NCI-H510A treated with DMSO at 0.1 percent for 48 hours (cell line): ENCODE measurements at places on chromosomes 6 and 20.

DNA sequence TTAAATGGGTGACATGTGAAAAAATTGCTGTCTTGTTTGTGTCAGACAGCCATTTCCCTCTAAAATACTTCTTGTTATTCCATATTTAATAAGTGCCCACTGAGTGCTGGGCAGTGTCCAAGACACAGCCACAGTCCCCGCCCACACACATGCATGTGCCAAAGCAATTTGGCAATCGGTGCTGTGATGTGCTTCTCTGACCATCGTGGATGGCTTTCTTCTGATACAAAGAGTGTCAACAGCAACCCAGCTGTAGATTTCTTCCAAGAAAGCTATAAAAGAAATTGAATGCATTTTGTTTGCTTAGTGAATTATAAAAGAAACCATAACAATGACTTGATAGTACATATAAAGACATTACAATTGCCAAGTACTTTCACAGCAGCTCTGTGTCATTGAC lies 140.5 kb upstream of the ATXN1 start:
- no peak for DNase-seq

DNA sequence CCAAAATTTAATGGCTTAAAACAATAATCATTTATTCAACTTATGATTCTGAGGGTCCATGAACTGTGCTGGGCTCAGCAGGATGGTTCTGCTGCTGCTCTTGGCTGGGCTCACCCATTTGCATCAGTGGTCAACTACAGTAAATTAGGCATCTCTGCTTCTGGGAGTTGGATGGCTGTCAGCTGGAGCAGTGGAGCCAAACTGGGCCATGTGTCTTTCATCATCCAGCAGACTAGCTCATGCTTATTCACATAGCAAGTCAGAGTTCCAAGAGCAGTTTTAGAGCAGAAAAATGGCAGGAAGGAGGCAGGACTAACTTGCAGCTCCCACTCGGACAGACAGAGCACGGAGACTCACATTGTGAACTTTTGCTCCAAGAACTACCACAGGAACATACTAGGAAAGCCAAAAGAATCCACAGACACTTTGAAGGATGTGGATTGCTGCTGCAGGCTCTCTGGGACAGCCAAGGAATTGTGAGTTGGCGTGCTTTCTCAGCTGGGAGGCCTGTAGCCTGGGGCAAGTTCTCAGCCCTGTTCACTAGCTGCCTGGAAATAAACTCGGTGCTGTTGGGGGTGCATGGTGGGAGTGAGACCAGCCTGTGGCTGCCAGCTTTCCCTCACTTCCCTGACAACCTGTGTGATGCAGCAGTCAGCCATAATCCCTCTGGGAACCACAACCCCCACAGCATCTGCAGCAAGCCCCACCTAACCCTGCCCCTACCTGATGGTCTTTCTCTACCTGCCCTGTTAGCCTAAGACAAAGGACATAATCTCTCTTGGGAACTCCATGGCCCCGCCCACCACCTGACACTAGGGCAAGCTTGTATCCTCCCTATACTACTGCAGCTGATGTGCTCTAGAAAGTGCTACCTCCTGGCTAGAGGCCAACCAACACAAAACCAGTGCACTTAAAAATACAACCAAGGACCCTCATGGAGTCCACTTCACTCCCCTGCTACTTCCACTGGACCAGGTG lies 129.0 kb downstream of the JPH2 start:
- peak; percentile 91 for DNase-seq

- no peak for DNase-seq
These were observed 15.6 kb downstream of the TGM6 start for GRCh38 chr20:2396241-2396814.

DNA sequence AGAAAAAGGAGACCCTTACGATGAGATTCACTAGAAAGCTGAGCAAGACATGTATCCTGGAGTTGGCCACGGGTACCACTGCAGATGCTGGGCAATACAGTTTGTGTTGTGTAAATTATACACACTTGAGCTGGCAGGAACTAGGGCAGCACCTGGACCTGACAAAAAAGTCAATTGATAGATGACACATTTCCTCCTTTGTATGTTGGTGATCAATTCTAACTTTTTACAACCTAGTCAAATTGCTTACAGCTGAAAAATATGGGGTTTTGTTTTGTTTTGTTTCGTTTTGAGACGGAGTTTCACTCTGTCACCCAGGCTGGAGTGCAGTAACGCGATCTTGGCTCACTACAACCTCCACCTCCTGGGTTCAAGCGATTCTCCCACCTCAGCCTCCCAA lies 108.9 kb downstream of the UST start:
- no peak for DNase-seq

DNA sequence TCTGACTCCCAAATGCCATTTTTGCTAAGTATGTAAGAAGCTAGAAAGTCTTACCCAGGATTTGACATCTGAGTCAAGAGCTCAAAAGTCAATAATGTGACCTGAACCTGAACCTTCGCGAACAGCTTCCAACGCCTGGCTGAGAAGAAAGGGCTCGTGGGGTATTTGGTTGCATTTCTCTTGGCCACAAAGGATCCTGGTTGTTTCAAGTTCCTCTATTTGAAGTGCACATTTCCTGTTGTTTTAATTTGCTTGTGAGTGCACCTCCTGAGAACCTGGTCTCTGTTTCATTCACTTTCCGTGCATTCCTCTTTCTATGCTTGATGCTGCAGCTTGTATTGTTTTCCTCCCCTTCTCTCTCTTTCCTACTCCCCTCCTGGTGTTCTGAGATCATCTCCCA lies 212.5 kb downstream of the FOXA2 start:
- peak; percentile 95 for DNase-seq

GRCh38 chr20:35010405-35011192 lies 54.9 kb downstream of the MYH7B start:
- no peak for DNase-seq

DNA sequence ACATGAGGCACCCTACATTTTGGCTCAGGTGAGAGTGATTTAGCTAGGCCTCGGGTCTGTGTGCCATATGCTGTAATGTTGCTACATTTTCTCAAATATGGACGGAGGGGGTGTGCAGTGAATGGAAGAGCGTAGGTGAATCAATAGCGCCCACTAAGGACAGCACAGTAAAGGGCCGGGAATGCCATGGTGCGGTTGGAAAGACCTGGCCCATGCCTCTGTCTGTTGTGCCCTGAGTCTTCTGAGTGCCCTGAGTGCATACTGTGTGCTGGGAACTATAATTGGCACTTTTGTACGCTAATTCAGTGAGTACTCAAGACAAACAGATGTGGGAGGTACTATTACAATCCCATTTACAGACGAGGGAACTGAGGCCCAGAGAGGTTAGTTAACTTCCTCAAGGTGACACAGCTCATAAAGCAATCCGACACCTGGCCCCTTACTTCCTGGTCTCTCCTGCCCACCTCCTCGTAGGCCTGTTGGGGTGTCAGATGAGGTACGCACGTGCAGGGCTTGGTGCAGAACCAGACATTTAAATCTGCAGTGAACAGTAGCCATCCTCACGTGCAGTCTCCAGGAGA lies 17.3 kb downstream of the SLC22A1 start:
- no peak for DNase-seq

DNA sequence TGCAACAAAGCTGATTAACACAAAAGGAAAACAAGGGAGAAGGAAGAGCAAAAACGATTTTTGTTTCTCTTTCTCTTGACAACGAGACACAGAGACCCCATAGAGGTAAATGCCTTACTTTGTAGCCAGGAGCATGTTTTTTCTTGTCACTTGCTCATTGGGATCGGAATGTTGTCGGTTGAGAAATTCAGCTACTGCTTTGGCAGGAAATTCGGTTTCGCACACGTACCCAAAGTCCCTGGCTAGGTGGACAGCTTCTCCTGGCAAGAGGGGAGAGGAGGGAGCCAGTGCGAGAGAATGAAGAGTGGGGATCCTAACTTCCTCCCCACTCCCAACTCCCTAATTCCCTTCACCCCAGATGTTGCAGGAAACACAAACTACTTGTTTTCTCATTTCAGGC lies 14.5 kb downstream of the TFAP2A start:
- no peak for DNase-seq

GRCh38 chr6:31805939-31806469 lies 762 bp downstream of the LSM2 start:
- DNase-seq = no peak

DNA sequence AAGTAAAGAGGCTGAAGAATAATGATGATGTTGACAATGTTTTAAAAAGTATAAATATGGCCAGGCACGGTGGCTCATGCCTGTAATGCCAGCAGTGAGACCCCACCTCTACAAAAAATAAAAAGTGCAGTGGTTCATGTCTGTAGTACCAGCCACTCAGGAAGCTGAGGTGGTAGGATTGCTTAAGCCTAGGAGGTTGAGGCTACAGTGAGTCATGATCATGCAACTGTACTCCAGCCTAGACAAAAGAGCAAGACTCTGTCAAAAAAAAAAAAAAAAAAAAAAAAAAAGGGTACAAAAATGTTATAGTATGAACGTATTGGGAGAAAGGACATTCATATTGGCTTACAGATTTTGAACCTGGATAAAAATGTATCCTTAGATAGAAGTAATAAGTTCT lies 543.1 kb upstream of the IRAK1BP1 start:
- no peak for DNase-seq

DNA sequence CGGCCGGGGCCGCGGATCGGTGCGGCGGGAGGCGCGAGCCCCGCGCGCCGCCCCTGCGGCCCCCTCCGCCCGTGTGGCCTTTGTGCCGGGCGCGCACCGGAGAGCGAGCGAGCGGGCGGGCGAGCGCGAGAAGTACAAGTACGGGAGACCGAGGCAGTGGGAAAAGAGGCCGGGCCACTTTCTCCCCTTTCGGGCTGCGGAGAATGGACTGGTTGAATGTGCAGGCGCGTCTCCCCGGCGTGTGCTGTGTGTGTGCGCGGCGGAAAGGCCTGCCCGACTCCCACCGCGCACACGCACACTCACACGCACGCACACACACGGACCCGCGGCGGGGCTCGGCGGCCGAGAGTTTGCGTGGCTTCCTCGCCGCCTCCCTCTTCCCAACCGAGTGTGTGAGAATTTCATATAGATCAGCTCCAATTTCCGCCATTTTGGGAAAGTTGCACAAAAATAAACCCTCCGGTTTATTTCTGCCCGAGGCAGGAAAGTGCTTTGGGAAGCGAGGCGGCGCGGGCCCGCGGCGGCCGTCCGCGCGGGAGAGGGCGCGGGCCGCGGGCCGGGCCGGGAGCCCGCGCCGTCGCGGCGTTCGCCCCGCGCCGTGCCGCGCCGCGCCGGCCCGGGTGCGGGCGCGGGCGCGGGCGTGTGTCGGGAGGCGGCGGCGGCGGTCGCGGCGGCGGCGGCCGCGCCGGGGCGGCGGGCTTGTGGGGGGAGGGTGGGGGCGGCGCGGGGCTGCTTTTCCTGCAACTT lies 1.1 kb downstream of the L3MBTL3 start:
- peak; percentile 5 for DNase-seq

GRCh38 chr6:157575436-157576145 lies 194.6 kb downstream of the ZDHHC14 start:
- DNase-seq = no peak

DNA sequence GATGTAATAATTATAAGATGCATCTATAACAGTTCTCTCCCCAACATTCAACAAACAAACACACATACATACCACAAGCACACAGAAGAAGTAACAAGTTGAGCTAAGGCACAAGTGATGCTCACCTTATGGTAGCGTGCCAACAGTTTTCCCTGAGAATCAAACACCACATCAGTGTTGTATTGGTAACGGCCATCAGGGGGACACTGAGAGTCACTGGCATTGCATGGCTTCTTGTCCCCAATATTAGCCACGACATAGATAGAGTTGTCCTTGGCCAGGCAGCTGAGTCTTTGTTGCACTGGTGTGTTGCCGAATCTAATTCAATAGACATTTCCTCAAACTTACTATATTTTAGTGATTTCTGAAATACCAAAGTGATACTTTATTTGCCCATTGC lies 14.8 kb upstream of the VNN1 start:
- DNase-seq = no peak

DNA sequence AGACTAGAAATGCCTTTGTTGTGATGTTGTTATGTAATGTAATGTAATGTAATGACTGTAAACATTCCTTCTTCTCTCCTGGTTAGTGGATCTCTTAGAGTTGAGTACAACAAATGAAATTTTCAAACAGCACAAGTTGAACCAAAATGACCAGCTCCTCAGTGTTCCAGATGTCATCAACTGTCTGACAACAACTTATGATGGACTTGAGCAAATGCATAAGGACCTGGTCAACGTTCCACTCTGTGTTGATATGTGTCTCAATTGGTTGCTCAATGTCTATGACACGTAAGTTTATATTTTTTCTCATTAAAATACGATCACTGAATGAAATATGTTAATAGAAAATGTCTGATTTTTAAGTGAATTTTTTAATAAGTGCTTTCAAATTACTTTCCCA lies 496.7 kb downstream of the UTRN start:
- no peak for DNase-seq
